Activated naive CD4-positive, alpha-beta T cell (primary cell): ENCODE measurements at places on chromosomes 7 and 10.

DNA sequence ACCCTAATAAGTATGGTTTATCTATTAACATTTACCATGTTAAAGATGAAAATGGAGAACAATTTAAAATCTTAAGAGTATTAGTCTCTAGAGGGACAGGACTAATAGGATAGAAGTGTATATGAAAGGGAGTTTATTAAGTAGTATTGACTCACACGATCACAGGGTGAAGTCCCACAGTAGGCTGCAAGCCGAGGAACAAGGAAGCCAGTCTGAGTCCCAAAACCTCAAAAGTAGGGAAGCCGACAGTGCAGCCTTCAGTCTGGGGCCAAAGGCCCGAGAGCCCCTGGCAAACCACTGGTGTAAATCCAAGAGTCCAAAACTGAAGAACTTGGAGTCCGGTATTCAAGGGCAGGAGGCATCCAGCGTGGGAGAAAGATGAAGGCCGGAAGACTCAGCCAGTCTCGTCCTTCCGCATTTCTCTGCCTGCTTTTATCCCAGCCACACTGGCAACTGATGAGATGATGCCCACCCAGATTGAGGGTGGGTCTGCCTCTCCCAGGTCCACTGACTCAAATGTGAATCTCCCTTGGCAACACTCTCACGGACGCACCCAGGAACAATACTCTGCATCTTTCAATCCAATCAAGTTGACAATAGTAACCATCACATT is 140.8 kb upstream of the FAM20C start:
- DNase-seq, result no peak

DNA sequence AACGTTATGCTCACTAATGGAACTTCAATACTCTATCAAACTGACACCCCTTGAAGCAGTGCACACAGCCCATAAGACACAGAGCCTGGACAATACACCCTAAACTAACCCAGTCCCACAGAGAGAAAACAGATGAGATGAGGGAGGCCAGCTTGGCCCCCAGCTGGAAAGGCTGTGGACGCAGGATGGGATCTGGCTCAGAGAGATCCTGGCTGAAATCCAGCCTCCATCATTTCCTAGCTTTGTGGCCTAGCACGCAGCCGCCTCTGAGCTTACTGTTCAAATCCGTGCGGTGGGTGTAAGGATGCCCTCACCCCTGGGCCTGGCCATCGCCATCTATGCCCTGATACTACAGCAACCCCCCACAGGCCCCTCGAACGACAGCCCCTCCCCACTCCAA is 32.7 kb downstream of the SNX8 start:
- no peak for DNase-seq

GRCh38 chr10:14727924-14728323 is 46.8 kb downstream of the FAM107B start:
- DNase-seq, result no peak

DNA sequence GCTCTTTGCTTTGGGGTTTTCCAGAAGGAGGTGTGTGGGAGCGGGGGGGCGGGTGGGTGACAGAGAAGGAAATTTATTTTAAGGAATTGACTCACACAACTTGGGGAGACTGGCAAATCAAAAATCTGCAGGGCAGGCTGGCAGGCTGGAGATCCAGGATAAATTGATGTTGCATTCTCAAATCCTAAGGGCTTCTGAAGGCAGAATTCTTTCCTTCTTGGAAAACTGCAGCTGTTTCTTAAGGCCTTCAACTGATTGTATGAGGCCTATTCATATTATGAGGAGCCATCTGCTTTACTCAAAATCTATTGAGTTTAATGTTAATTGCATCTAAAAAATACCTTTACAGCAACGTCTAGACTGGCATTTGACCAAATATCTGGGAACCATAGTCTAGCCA is 1528.8 kb upstream of the LRRTM3 start:
- DNase-seq, result no peak

DNA sequence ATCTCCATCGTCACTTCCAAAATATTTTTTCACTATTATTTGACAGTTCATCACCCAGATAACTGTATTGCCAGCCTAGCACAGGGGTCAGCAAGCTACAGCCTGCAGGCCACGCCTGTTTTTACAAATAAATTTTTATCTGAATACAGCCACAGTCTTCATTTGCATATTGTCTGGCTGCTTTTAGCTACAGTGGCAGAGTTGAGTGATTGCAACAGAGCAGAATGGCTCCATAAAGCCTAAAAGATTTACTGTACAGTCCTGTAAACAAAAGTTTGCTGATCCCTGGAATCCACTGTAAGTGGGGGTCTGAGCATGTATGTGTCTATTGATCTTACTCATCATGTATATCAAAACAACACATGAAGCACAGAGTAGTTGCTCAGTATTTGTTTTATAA is 45.9 kb upstream of the GNAI1 start:
- DNase-seq, result no peak

DNA sequence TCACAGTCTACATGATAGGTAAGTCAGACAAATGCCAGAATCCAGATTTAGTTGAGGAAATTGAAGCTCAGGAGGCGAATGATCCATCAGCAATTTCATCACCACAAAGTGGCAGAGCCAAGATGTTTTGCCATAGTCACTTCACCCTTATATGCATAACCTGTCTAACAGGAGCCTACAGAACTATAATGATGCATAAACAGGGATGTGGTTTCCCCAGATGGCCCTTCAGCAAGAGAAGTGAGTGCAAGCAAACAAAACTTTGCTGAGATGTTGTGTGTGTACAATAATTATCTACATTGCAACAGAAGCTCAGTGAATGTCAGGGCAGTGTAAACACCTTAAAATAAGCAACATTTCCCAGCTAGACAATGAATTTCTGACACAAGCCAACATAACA is 28.6 kb downstream of the PON3 start:
- DNase-seq, result no peak

DNA sequence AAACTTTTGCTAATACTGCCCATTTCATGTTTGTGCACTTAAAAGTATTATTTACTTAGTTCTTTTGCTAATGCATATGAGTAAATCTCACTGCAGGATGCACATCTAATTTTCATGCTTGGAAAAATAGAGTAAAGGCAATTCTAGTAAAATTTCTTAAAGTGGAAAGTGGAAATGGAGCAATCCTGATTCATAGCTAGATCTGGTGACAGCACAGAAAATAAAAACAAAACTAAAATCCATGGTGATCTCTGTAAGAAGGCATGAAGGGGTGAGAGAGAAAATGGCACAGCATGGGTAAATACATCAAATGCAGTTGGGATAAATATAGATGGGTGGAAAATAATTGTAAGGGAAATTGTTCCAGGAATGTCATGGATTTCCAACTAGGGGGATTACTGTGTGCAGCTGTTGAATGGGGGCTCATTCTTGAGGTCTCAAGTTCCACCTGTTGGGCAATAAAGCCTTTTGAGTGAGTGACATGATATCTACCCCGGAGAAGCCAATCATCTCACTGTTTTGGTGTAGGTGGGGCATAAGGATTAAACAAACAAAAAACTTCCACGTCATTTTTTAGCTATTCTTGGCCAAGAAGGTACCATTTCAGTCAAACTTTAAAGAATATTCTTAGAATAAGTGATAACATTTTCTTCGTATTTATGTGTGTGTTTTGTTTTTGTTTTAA is 1.7 kb upstream of the MCU start:
- no peak for DNase-seq

DNA sequence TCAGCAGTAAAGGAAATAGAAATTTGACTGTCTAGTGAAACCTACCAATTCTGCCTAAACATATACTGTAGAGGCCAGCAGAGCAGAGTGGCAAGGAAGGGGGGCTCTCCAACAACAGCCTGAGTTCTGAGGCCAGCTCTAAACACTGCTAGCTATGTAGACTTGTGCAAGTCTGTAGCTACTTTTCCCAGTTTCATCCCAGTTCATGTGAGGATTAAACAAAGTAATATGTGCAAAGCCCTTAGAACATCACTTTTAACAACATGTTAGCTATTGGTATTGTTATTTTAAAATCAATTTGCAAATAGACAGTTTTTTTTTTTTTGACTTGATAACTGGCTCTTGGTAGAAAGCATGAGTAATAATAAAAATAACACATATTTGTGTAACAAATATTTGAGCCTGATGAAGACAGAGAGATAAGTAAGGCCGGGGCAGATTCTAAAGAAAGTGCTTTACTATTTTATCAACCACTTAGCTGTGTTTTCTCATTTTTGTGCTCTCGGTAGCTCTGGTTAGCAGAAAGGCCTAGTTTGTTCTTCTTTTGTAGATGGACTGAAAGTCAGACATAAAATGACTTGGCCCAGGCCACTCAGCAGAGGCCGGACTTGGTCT is 9.3 kb downstream of the CHST12 start:
- no peak for DNase-seq

DNA sequence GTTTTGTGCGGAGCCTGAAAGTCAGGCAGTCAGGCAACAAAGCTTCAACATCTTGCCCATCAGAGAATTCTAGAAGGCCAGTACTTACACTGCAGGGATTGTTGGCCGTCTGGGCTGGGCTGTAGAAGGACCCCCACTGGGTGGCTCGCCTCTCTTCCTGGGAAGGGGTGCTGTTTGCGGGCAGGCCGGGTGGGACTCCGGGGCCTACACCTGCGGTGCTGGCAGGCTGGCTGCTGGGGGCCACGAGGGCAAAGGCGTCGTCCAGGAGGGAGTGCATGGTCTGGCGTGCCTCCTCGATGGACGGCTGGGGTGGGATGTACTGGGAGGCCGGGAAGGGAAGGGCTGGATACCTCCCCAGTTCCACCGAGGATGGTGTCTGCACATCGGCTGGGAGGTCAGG is 63.1 kb upstream of the ATP6V0A4 start:
- DNase-seq, result no peak

- DNase-seq, result no peak
Observed at GRCh38 chr10:1382711-1383110, 326.5 kb downstream of the WDR37 start.

DNA sequence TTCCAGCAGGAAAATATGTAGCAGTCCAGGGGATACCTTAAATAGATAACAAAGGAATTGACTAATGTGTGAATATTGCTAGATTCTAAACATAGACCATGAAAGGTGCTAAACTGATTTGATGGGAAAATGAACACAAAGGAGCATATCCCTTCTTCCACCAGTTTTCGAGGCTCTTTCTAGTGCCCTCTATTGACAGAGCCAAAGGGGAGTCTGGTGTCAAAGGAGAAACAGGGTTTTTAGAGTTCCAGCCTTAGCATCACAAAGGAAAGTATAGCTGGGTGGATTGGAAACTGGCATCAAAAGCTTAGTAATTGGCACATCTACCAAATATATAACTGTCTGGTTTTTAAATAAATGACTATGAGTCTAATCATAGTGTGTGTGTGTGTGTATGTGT is 636.8 kb downstream of the ETV1 start:
- DNase-seq, result no peak

DNA sequence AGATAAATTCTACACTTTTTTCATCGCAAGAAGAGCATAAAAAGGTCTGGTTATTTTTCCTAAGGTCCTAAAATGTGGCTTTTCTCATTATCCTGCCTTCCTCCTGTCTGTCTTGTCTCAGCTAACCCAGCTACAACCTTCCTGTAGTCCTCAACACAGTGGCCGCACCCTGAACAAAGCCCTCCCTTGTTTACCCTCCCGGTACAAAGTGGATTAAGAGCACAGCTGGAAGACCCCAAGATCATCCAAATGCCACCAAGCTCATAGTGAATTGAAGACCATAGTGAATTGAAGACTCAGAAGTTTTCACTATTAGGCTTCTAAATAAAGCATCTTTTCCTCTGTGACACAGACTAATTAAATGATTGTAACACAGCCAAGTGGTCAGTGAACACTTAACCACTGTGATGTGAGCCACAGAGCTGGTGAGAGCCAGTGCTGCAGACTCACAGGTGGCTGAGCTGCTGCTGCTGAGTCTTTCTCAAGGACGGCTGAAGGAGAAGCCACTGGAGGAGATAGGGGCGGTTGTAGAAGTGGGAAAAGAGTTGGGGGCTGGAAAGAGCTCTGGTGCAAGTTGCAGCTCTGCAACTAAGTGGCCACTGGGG is 123.6 kb downstream of the ATXN7L1 start:
- no peak for DNase-seq

GRCh38 chr7:107079212-107079940 is 34.9 kb downstream of the PRKAR2B start:
- no peak for DNase-seq

DNA sequence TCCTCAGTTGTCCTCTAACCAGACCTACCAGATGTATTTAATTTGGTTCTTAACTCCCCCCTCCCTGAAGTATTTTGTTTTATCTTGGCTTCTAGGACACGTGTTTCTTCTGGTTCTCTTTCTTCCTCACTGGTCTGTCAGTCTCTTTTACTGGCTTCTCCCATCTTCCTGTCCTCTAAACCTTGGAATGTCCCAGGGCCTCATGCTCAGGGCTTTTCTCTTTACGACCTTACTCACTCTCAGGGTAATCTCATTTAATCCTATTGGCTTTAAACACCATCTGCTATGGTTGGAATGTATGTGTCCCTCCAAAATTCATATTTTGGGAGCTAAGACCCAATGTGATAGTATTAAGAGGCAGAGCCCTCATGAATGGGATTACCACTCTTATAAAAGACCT is 418.2 kb upstream of the PODXL start:
- DNase-seq, result no peak

GRCh38 chr10:46250898-46251856 is 35.6 kb upstream of the ANTXRL start:
- DNase-seq, result no peak

GRCh38 chr7:7207876-7208275 is 25.5 kb downstream of the C1GALT1 start:
- no peak for DNase-seq

DNA sequence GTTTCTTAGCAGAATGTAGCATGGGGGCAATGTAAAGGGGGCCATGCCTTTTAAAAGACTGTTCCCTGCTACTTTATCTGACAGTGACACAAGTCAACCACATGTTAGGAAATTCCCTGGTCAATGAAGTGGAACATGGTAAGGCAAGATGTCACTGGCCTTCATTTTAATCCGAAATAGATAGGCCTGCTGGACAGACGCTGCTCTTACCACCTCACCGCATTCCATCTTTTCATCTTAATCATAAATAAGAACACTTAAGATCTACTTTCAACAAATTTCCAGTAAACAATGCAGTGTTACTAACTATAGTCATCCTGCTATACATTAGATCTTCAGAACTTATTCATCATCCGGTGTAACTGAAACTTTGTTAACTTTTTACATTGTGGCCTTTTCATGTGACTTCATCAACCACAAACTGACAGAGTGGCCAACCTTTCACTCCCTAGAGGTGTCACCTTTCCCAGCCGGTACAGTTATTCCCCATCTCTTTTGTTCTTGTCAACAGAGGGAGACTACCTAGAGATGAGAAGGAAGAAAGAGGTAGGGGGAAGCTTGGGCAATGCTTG is 15.6 kb downstream of the ASB4 start:
- no peak for DNase-seq

GRCh38 chr10:83886871-83887270 is 252.4 kb upstream of the GHITM start:
- DNase-seq, result no peak

- no peak for DNase-seq
Observed at GRCh38 chr7:119482209-119482608, 790.8 kb upstream of the KCND2 start.

- no peak for DNase-seq
Observed at GRCh38 chr7:28350662-28351061, 61.7 kb upstream of the CREB5 start.

GRCh38 chr7:152423991-152424347 is 11.8 kb downstream of the KMT2C start:
- DNase-seq, result no peak
